ENCODE measurements at places on chromosomes 4 and X.

DNA sequence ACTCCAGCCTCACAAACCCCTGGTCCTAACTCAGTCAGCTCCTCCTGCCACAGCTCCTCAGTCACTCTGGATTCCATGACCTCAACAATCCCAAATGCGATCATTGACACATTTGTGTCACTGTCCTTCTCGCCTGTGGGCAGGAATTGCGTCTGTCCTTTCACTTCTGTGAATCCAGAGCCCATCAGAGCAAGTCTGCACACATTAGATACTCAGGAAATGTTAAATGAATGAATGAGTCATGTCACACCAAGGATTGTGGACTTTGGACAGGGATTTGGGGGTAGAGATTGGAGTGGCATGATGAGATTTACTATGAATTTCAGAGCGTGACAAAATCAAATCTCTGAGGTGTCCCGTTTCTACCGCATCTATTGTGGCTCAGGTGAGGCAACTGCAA is 11.8 kb upstream of the CLDN24 start:
- DNase-seq: no peak

GRCh38 chrX:45872480-45872879 is 671.8 kb upstream of the DIPK2B start:
- no peak for DNase-seq

- no peak for DNase-seq
These were observed 41.9 kb downstream of the WDR1 start for GRCh38 chr4:10074767-10075105.

GRCh38 chr4:36321176-36321575 is 39.8 kb downstream of the DTHD1 start:
- no peak for DNase-seq

- peak; percentile 0 for DNase-seq
These were observed 59.9 kb downstream of the GK start for GRCh38 chrX:30713061-30713525.

DNA sequence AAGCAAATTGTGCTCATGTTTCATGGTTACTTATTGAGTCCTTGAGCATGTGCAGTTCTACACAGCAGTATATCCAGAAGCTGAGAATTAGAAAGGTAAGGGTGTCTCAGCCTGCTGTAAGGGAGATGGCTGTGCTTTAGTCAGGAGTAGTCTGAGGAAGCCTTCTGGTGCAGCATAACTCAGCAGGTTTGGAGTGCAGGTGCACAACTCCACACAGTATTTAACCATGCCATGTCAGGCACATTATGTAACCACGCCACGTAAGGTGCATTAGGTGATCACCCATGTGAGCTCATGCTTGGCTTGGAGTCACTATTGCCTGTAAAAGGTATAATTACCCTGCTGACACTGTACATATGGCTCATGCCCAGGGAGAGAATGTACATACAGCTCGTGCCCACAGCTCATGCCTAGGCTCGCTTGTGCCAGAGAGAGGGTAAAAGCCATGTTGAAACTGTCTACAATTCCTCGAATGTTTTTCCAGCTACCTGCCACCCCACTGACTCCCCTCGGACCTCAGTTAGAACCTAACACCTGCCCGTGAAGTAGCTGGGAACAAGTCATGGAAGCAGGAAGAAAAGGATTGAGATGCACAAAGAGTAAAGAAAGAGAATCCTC is 37.8 kb downstream of the UCHL1 start:
- no peak for DNase-seq

DNA sequence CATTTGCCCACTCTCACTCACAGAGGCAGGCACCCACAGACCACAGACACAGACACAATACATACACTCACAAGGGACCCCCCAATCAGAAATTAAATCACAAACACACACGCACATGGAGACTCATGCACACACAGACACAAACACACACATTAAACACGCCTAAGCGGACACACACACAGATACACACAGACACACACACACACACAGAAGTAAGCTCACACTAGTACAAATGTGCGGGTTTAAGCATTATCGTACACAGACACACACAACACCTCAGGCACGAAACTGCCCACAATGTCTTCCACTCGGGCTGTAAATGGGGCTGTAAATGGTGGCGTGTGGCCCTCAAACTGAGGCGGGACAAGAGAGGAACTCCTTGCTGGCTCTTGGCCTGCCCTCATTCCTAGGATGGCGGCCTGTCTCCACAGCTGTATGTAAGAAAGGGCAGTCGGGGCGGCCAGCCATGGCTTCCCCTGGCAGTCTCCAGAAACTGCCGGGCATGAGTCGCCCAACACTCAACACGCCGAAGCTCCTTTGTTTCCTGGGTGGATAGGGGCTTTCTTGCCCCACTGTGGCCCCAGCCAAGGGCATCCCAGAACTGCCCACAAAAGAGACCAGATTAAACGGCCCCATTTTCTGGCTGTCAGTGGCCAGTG is 53.9 kb downstream of the NBDY start:
- no peak for DNase-seq

DNA sequence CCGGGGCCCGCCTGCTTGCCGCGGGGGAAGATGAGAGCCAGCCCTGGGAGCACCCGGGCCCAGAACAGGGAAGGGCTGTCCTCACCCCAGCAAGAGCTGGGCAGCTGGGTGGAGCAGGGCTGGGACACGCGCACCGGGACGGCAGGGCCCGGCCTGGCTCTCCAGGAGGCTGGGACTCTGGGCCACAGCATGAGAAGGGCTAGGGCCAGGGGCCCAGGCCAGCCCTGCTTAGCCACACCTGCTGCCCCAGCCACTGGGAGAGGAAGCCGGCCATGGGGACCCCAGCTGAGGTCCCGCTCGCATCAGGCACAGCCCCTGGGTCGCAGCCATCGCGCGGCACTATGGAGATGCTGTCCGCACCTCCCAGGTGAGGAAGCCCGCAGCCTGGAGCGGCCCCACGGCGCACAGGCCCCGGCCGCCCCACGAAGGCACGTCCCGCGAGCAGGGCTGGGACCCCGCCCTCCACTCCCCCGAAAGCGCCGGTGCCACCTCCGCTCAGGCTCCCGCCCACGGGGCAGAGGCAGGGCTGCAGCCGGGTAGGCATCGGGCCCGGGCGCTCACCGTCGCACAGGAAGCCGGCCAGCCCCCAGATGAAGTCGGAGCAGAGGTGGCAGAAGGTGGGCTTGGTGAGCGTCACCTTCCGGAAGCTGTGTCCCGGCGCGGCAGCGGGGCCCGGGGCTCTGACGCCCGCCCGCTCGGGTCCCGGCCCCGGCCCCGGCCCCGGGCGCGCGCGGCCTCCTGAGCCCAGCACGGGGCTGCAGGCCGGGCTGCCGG is 531 bp downstream of the DGKQ start:
- DNase-seq: no peak

DNA sequence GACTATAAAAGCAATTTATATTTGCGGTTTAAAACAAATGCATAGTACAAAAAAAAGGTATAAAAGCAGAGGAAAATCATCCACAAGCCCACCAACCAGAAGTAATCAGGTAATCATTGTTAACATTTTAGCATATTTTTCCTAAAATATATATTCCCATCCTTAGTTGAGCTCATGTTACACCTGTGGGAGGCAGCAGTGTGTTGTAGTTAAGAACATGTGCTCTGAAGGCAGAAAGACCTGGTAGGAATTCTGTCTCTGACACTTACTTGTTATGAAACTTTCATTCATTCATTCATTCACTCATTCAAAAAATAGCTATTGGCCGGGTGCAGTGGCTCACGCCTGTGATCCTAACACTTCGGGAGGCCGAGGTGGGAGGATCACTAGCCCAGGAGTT is 15.4 kb upstream of the CDKL5 start:
- DNase-seq: no peak

GRCh38 chr4:86822136-86822535 is 27.0 kb downstream of the SLC10A6 start:
- no peak for DNase-seq

DNA sequence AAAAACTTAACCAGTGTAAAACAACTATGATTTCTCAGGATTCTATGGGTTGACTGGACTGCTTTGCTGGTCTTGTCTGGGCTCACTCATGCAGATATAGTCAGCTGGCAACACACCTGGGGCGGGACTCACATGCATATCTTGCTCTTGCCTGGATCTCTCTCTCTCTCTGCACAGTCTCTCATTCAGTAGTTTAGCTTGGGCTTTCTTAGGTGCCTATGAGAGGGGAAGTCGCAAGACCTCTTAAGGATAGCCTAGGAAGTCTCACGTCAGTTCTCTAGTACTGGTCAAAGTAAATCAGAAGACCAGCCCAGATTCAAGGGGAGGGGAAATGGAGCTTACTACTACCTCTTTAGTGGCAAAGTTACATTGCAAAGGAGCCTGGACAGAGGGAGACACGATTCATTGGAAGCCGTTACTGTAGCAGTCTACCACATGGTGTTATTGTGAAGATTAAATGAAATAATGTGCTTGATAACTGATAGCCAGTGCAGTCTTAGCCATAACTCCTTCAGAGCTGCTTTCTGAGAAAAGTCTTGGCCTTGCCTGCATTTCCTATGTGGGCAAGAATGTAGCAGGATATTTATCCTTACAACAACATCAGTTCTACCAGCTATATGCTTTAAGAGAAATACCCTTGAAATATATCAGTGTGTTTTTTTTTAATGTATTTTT is 2.1 kb downstream of the COPS4 start:
- DNase-seq: no peak

DNA sequence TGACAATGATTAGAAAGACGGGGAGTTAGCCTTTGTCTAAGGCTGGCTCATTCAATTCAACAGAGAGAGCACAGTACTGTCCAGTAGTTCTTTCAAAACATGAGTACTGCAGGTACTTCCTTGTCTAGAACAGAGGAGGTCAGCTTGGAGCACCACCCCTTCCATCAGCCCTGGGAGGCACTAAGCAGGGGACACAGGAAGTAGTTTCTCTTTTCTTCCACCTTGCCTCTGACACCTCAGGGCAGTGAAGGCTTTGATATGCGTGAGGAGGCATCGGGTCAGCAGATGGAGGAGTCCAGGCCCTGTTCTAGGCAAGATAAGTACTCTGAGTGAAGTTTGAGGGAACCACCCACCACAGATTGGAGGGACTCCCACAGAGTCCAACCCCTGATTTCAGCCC is 33.1 kb downstream of the MAGEB10 start:
- no peak for DNase-seq

- DNase-seq: no peak
These were observed 47.4 kb downstream of the HTRA3 start for GRCh38 chr4:8316911-8317351.

DNA sequence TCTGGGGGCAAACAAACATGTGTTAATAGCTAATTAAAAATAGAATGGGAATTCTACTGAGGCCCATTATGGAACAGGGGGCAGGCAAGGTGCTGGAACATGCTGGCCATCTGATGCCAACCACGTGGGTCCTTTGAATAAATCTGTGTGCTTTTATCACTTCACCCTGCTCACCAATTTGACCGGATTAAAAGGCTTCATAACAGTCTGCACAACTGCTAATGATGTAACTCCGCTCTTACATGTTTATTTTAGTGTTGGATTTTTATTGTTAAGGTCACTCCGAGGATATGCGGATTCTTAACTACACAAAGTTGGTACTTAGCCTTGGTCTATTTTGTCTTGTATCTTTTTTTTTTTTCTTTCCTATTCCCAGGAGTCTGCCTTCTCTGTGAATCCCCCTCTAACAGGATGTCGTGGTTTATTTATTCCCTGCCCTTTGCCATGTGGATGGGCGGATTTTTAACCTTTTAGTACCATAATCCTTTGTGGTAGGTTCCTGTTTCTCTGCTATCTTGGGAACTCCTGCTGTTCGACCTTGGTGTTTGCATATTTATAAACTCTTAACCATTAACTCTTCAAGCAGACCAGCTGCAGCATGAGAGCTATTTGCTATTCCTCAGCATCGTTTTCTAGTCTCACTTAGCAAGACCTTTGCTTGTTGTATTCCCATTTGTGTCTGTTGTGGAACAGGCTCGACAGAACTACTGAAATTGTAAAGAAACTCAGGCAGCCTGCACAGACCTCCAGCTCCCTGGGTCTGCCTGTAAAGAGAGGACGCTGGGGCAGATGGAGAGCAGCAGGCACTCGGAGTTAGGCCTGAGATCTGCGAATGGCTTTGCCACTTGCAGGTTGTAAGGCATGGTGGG is 38.0 kb downstream of the TRIM2 start:
- no peak for DNase-seq

- DNase-seq: no peak
These were observed 321.9 kb downstream of the CFAP47 start for GRCh38 chrX:36241397-36241796.

DNA sequence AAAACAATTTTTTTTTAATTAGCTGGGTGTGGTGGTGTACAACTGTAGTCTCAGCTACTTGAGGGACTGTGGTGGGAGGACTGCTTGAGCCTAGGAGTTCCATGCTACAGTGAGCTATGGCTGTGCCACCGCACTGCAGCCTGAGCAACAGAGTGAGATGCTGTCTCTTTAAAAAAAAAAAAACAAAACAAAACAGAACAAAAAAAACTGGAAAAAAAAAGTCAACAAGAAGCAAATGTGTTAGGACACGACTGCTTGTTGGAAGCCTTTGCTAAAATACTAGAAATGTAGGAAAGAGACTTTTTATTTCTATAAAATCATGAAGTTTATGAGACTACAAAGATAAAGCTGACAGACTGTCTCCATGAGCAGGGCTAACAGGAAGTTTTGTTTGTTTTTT is 87.2 kb downstream of the SH3RF1 start:
- DNase-seq: no peak

DNA sequence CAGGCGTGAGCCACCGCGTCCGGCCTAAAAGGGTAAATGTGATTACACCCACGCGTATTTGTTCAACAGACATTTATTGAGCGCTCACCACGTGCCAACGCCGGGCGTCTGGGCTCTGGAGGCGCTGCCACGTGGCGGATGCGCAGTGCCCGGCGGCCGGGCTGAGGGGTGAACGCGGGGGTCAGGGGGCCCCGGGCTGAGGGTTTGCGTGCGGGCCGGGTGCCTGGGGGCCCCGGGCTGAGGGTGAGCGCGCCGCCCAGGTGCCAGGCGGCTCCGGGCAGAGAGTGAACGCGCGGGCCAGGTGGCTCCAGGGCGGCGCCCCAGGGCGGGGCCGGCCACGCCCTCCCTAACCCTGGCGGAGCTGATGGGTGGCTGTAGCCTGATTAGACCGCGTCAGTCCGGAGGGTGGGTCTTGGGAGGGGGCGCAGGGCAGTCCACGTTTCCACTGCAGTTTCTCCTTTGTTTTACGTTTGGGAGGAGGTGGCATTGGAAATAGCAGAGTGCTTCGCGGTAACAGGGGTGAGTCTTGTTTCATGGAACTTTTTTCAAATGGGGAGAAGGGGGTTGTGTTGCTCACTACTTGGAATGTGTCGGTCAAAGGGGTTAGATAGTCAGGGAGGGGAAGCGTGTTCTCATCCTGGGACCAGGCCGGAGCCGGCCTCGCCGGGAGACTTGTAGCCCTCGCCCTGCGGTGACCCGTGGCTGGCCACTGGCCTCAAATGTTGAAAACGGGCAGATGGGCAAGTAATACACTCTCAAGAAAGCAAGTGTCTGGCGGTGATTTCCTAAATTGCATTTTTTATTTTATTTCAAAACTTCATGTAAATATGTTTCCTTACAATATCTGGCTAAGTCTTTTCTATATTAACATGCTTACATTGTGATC is at the start of gene ZFP42:
TSS of gene ZFP42 (plus strand) at position 450 of the 886 bp plus-strand sequence. CDS start 7,037 bp downstream, outside the sequence.
- no peak for DNase-seq

GRCh38 chr4:151021637-151022334 is 6.7 kb upstream of the LRBA start:
- DNase-seq: no peak

GRCh38 chrX:55695227-55696018 is 22.1 kb upstream of the RRAGB start:
- DNase-seq: no peak

- DNase-seq: peak; percentile 33
These were observed at the start of gene SYNPO2 for GRCh38 chr4:118888666-118889311. Gene SYNPO2, plus strand, starts transcription at chr4:118888854. Its CDS starts 183 bp downstream, at chr4:118889037.
